ENCODE measurements at places on chromosomes 13 and 19. TPM values are rescaled to one million over a fixed set of nuclear protein-coding genes. Genes with fewer than 3 reads are reported as not detected.

The UBL5 gene
- 168 TPM for total RNA-seq

The HCN2 gene
- total RNA-seq, result 0.65 TPM

The POLR1G gene
- total RNA-seq, result 7.1 TPM

The SIAH3 gene
- not detected for total RNA-seq

The VSTM1 gene
- not detected for total RNA-seq

The C19orf85 gene
- total RNA-seq, result not detected

The SOX21 gene
- 3.5 TPM for total RNA-seq
